ENCODE measurements at places on chromosomes 16 and 17. TPM values are rescaled to one million over a fixed set of nuclear protein-coding genes. Genes with fewer than 3 reads are reported as not detected.

The RASD1 gene
- 2.7 TPM for total RNA-seq

The KRTAP3-1 gene
- total RNA-seq: not detected

The CCDC102A gene
- total RNA-seq: 8.0 TPM

The CLDN6 gene
- not detected for total RNA-seq

The TSPOAP1 gene
- total RNA-seq: 0.09 TPM

The ADAM11 gene
- total RNA-seq: under 0.01 TPM

The RPS6KB1 gene
- 22.9 TPM for total RNA-seq

The GRN gene
- total RNA-seq: 551 TPM

The PPP1R27 gene
- not detected for total RNA-seq

The KANSL1 gene
- total RNA-seq: 41.0 TPM

The ZNF652 gene
- total RNA-seq: 16.2 TPM

The NUPR1 gene
- 4.0 TPM for total RNA-seq

The GSG1L gene
- not detected for total RNA-seq

The SHCBP1 gene
- total RNA-seq: 4.4 TPM

The CCL11 gene
- not detected for total RNA-seq

The KRTAP16-1 gene
- not detected for total RNA-seq

The HP gene
- total RNA-seq: not detected

The SBK1 gene
- total RNA-seq: under 0.01 TPM

The SLC2A4 gene
- 0.69 TPM for total RNA-seq

The CDH16 gene
- total RNA-seq: not detected

The SLC5A2 gene
- total RNA-seq: 0.11 TPM

The TMEM101 gene
- 101 TPM for total RNA-seq

The ALOX12B gene
- total RNA-seq: not detected

The CFAP52 gene
- total RNA-seq: not detected

The GINS3 gene
- 5.4 TPM for total RNA-seq

The KRT20 gene
- total RNA-seq: not detected
